Stromal cell of bone marrow (primary cell): ENCODE measurements at places on chromosomes 6 and 20.

GRCh38 chr6:40287296-40287850 is 299.8 kb downstream of the LRFN2 start:
- DNase-seq: no peak

DNA sequence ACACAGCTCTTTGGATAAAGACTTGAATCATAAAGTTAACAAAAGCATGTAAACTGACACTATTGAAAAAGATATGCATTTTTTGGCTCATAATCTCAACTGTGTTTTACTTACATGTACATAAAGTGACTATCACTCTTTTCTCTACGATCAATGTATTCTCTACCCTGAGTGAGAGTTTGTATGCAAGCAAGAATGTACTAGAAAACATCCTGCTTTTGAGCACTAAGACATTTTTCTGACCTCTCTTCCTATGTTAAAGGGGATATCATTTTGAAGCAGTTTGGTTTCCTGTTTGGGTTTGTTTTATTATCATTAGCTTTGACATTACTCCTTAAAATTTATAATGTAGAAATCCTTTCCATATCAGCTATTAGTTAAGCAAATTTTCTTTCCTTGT is 910.8 kb downstream of the C6orf118 start:
- no peak for DNase-seq

- DNase-seq: no peak
Measured at GRCh38 chr20:59135093-59135492, 28.5 kb upstream of the ZNF831 start.

GRCh38 chr6:167709196-167709595 is 117.5 kb upstream of the AFDN start:
- no peak for DNase-seq

GRCh38 chr6:85372188-85372914 is 77.5 kb upstream of the NT5E start:
- no peak for DNase-seq

- DNase-seq: no peak
Measured at GRCh38 chr6:1729133-1729749, 119.5 kb downstream of the FOXC1 start.

DNA sequence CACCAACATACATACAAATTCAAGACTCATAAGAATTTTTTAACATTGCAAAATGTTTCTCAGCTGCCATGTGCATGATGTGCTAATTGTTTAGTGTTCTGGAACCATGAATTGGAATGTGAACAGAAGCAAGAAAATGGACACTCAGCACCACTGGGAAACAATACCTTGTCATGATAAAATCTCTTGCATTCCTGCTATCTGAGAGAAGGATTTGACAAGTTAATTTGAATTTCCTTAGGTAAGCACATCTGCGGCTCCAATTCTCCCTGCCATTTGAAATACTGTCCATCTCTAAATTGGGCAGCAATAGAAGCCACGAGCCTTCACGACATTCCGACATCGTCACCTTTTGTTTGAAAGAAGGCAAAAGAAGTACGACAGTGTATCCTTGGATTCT is 1104.6 kb upstream of the MAP3K7 start:
- DNase-seq: no peak

DNA sequence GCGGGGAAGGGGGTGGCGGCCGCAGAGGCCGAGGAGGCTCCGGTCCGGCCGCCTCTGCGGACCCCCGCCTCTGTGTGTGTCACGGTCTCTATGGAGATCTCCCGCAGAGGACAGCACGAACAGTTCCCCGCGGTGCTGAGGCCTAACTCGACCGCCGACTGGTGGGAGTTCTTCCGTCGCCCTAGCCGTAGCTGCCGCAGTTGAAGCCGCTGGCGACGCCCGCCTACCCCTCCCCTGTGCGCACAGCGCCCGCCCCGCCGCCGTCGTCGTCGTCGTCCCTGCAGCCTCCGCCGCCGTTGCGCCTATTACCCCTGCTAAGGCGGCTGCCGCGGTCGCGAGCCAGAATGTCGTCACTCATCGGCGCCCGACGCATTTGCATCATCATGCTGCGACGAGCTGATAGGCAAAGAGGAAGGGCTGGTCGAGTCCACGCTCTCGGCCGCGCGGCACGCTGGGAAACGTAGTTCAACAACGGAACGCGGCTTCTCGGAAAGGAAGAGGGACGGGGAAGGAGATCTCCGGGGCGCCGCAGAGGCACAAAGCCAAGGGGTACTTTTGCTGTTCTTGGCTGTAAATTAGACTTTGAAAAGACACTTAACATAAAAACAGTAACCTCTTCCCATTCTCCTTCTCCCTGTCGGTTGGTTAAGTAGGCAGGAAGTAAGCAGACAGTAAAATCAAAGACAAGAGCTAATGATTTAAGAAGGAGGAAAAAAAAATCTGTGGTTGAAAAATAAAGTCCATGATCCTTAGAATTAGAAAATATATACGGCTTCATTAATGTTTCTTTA is at the start of gene NUP153:
NUP153 (minus strand) TSS at position 346 of the 791 bp plus-strand sequence. CDS start 538 bp downstream, outside the sequence.
- DNase-seq: peak; percentile 95

DNA sequence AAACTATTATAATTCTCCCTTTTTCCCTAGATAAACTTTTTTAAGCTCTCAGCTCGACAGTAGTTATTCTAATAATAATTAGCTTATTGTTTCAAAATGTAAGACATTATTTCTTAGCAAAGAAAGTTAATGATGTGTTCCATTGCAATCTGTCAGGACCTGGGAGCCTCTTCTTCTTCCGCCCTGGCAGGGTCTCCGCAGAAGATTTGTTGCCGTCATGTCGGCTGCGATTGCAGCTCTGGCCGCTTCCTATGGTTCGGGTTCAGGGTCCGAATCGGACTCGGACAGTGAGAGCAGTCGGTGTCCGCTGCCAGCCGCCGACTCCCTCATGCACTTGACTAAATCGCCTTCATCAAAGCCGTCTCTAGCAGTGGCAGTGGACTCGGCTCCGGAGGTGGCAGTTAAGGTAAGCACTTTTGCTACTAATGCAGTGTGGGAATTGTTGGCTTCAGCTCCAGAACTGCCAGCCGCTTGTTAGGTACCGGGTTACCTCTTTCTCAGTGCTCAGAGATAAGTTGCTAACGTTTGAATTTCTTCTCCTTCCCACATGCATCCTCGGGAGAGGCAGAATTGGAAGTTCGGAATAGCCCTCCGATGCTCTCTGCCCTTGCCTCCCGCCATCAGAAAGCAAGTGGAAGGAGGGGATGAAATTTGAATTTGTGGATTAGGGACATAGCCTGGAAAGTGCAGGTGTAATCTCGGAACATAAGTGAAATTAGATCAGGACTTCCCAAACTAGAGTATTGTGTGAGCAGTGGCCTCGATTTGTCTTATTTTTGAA is at the start of gene CDC40:
CDC40 (plus strand) TSS at position 200 of the 781 bp plus-strand sequence; CDS start at position 218, 18 bp downstream.
- DNase-seq: no peak
